Glutamatergic neuron (in vitro differentiated cells): ENCODE measurements at places on chromosomes 12 and 14.

- no peak for DNase-seq
Measured at GRCh38 chr14:52650774-52651173, 44.6 kb downstream of the ERO1A start.

GRCh38 chr12:104764225-104765091 lies 193.6 kb downstream of the SLC41A2 start:
- no peak for DNase-seq

DNA sequence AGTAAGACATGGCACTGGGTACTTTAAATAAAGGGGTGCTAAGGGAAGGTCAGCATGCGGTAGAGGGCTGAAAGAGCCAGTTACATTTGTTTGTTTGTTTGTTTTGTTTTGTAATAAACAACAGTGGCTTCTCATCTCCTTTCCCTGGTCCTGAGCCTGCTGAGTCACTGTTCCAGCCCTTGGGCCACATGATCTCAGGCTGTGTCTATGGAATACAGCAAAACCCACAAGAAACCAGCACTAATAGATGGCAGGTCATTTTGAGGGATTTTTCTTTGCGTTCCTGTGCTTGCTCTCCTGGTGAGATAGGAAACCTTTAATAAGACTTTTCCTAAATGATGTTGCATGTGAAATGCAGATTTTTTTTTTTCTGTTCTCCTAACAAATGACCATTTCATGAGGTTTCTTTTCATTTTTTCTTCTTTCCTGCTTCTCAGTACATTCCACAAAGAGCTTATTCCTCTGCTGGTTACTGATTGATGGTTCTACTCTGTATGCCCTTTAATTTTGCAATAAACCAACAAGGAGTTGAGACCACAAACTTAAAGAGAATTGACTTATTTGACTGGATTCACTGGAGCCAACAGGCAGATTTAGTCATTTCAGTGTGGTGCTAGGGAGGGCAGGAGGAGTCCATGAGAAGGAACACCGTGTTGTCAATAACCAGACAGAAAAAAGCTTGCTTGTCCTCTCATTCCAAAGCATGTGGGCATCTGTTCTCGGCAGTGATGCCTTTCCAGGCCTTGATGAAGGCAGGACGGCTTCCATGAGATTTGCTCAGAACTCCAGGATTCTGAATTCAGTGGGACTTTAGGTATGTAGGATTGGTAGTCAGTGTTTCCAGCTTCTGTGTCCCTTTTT lies 459.2 kb downstream of the RAD51B start:
- no peak for DNase-seq

DNA sequence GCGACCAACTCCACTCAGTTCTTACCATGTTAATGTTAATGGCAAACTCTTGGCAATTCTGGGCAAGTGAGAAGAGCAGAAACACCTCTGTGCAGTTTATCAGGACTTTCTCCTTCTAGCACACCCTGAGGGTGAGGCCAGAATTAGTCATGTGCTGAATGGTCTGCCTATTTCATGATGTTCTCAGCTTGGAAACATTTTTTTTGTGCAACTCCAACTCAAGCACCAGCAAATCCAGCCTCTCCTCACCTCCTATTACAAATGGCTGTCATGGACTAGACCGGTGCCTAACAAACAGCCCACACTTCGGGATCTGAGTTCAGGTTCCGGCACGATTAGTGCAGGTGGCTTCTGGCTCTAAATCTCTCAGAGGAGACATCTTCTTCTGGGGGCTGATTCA lies 246.0 kb downstream of the ZFP36L1 start:
- DNase-seq, result no peak

DNA sequence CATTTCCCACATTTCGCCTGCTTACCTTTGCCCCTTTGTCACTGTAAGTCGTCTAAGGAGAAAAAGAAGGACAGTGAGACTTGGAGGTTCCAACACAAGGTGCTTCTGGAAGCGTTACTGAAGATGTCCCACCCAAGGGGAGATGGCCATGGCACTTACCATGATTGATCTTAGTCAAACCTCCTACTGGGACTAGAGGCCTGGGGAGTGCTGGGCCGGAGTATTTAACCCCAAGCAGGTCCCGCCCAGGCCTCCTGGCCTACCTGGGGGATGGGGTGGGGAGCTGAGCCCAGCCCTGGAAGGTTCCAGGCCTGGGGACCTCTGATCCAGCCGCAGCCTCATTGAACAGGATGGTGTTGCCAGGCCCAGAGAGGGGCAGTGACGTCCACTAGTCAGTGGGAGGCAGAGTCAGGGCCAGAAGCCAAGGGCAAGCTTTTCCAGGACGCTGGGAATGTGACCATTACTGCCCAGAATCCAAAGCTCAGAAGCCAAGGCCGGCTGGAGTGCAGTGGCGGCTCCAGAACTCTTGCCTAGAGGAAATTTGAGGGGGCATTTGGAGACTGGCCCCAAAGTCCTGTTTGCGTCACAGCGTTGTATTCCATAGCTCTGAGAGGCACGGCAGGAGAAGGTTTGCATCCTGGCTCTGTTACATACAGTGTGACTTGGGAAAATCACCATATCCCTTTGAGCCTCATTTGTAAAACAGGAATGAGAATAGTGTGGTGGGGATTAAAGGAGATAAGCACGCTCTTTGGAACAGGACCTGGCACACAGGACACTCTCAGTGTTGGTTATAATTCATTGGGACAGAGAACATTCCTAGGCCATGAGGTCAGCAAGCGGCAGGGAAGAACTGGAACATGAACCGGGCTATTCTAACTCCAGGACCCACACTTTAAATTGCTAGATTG lies at the start of gene HPD:
HPD (minus strand) TSS at position 198 of the 911 bp plus-strand sequence; CDS start at position 162, 36 bp downstream.
- DNase-seq, result no peak

- DNase-seq, result no peak
Measured at GRCh38 chr14:88863167-88863566, 38.7 kb downstream of the TTC8 start.

DNA sequence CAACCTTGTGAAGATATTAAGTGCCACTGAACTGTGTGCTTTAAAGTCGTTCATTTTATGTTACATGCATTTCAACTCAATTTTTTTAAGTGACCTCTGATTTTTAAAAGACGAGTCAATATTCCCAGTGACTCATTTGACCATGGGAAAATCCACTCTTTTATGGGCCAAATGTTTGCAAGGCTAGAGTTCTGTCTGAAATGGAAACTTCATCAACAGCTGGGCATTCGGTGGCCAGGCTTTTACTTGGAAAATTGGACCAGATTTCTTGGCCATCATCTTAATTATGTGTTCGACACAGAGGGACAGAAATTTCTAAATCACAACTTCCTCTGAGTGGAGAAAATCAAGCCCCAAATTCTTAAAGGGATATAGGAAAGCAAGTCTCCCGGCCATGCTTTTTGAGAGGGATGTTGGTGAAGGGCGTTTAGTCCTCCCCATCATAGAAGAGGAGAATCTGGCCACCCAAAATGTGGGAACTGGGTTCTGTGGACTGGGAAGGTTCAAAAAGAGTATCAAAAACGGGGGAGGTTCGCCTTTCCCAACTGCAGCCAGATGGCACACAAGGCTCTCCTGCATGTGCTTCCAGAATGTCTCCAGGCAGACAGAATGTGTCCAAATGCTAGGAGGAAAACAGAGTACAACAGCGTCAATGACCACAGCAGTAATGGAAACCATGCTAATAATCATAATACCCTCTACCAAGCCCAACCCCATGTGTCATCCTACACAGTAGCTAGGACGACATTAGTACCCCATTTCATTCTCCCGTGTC lies 40.9 kb upstream of the FZD10 start:
- no peak for DNase-seq

GRCh38 chr14:81511111-81511904 lies 22.3 kb downstream of the SEL1L start:
- no peak for DNase-seq

DNA sequence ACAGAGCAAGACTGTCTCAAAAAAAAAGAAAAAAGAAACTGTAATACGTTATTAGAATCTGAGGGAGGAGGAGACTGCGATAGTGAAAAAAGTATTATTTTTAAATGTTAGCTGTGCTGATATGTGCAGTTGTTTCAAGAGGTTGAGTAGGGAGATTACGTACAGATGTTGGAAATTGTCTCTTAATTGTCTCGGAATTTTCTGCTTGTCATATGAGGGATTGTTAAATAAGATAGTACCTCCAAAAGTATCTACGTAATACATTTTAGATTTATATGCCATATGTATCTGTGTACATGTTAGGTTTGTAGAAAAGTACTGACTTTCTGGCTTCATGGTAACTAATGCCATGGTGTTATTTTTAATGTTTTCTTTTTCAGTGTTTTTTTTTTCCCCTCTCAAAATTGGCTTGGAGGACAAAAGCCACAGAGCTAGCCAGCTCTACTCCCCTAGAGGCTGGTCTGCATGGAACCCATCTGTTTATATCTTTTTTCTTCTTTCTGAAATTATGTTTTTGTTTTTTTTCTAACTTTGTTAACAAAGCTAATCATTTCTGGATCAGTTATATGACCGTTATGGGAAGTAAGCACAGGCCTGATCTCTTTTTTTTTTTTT lies 3.4 kb downstream of the RIMKLB start:
- no peak for DNase-seq

DNA sequence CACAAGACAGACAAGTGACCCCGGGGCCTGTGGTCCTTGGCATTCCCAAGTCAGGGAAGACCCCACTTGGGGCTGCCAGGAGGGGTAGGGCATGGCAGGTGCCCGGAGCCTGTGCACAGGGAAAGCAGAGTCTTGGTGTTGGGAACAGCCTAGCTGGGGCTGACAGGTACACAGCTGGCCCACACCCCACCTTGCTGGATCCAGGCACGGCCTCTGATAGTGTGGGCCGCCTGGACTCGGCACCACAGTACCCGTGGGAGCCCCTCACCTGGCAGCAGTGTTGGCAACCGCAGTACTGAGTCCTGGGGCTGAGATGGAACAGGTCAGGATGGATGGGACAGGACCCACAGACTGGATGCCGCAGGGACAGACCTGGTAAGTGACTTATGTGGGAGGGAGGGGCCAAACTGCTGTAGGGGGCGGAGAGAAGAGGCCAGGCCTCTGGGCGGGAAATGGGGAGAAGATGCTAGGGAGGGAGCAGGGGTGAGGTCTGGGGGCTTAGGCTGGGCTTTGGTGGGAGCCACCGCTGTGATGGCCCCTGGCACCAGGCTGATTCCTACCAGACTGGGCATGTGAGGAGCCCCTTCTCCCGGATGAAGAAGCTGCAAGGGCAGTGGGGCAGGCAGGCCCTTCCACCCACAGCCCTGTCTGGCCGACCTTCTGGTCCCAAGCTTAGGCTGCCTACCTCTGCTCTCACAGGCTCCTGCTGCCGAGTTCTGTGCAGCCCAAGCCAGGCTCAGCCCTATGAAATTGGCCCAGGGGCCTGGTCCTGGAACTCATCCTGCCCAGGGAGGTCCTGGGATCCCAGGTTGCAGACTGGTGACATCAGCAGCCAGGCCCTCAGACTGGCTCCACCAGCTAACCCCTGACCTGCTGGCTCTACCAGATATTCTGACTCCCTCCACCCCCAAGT lies at the start of gene TGM1:
TGM1 (minus strand) TSS at position 357 of the 913 bp plus-strand sequence. CDS start 825 bp downstream, outside the sequence.
- DNase-seq, result no peak

DNA sequence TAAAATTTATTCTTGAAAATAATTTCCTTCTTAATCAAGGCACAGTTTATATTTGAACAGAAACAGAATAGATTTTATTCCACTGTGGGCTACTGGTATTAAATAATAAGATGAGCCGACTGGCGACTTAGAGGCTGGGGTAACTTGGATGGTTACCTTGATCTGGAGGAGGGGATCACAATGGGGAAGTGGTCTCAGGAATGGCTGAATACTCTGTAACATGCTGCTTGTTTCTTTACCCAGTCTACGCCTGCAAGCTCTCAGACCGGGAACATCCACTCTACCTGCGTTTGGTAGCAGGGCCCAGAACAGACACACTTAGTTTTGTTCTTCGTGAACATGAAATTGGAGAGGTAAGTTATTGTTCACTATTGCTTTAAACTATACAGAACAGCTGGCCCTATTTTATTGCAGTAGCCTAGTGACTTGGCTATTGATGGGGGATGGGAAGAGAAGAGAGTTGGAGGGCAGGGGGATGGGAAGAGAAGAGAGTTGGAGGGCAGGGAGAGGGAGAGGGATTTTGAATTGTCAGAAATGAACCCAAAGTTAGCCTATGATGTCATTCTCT lies 67.9 kb downstream of the GNS start:
- no peak for DNase-seq

- no peak for DNase-seq
Measured at GRCh38 chr12:52344111-52344510, 22.9 kb upstream of the KRT83 start.

DNA sequence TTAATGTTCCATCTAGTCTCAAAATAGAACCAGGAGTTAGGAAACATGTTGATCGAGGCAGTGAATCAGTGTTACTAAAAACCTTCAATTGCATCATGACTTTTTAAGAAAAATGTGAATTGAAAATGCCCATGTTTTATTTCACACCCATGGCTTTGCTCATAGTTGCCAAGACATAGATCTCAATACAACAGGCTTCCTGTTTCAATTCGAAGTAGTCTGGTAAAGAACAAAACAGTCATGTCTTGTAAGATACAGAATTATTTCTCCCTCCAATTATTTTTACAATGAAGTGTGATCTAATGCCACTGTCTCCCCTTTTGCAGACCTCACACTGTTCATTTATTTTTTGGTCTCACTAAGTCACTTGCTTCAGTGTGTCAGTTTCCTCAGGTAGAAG lies 44.6 kb upstream of the FAR2 start:
- DNase-seq, result no peak

GRCh38 chr12:80977346-80977745 lies 39.6 kb upstream of the LIN7A start:
- no peak for DNase-seq

DNA sequence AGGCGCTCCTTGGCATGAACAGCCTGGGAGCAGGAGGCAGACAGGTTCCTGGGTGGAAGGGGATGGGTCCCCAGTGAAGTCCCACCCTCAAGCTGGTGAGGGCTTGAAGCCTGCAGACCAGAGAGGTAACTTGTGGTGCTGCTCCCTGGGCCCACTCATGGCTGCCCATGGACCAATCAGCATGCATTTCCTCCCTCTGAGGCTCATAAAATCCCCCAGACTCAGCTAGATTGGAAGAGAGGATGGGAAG lies 50.2 kb downstream of the A2M start:
- no peak for DNase-seq

- no peak for DNase-seq
Measured at GRCh38 chr12:127041985-127042625, 1224.9 kb upstream of the TMEM132C start.

GRCh38 chr12:30853561-30854133 lies 72.9 kb upstream of the TSPAN11 start:
- no peak for DNase-seq

GRCh38 chr12:93813972-93814821 lies 137.0 kb downstream of the CRADD start:
- no peak for DNase-seq

- DNase-seq, result no peak
Measured at GRCh38 chr12:103748002-103748401, 93.0 kb downstream of the NT5DC3 start.

- no peak for DNase-seq
Measured at GRCh38 chr12:104596134-104596799, 139.5 kb downstream of the CHST11 start.
